Frontal cortex (tissue), 4 donors: ENCODE measurements at places on chromosomes 5 and 9. TPM values are rescaled to one million over a fixed set of nuclear protein-coding genes. Genes with fewer than 3 reads are reported as not detected.

GRCh38 chr5:35229076-35230037, 930 bp downstream of the PRLR start:
- DNase-seq = peak; percentile 16

The ANKRD34B gene
- 0.41 TPM for total RNA-seq

DNA sequence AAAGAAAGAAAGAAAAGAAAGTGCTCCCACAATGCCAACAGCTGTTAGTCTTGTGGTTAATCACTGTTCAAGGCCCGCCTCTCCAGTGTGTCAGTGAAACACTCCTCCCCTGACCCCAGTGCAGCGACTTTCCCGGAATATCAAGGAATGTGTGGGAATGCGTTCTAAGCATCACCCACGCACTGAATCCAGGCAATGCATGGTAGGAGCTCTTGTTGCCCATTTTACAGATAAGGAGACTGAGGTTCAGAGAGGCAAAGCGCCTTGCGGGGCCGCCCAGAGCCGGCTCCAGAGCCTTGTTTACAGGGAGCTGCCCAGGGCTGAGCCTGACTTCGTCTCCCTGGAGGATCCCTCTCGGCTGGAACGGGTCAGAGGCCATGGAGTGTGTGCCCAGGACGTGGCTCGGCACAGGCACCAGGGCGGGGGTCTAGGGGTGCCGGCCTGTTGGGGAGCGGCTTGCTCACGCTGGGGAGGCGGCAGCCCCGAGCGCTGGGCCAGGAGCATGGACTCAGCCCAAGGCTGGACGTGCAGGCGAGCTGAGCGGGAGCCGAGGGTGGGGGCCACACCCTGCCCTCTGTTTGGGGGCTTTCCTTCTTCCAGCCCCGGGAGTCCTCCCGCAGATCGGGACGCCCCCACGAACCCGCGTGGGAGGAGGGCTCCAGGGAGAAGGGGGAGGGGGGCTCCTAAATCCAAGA, 823 bp downstream of the ST6GALNAC6 start:
- peak; percentile 55 for DNase-seq

The ECSCR gene
- 4.9 TPM for total RNA-seq

- no peak for DNase-seq
These were observed 22.4 kb upstream of the NREP start for GRCh38 chr5:111779260-111779921.

The C1QTNF2 gene
- total RNA-seq = 2.0 TPM

- no peak for DNase-seq
These were observed 6.3 kb upstream of the SMU1 start for GRCh38 chr9:33082538-33083326.

DNA sequence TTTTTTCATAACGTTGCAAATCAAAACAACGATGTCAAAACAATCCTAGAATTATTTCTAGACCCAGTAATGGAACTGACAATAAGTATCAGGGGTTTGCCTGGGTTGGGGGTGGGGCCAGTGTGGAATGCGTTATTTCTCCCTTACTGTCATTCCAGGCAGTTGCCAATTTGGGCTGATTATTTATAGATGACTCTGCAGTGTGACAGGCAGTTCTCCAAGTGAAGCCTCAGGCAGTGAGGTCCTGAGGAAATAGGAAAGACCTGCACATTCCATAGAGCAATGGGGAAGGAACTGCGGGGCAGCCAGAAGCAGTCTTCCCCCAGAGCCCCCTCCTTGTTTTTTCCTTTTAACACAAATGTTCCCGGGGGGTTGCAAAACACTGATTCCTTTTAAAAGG, 179.0 kb downstream of the YTHDC2 start:
- no peak for DNase-seq

DNA sequence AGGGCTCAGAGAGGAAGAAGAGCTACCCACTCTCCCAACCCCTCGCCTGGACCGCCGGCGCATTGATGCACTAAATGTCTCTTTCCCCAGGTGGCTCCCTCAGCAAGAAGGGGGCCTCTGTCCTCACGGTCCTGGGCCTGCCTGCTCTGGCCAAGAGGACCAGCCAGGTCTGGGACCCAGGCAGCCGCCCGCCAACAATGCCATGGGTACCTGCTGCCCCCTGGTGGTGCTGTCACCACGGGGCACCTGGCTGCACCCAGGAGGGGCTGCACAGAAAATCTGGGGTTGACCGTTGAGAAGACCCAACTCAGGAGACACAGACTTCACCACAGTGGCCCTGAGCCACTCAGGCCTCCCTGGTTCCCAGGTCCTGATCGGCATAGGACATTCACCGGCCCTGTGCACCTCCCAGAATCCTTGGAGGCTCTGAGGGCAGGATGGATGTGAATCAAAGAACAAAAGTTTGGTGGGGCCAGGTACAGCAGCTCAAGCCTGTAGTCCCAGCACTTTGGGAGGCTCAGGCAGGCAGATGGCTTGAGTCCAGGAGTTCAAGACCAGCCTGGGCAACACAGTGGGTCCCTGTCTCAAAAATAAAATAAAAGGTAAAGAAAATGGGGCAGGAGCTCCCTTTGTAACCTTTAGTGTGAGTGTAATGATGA, 2.4 kb upstream of the VAV2 start:
- peak; percentile 83 for DNase-seq

- peak; percentile 27 for DNase-seq
These were observed 212.0 kb downstream of the ARHGAP26 start for GRCh38 chr5:142981886-142982820.

- DNase-seq = no peak
These were observed 60.6 kb upstream of the ADRA1B start for GRCh38 chr5:159855476-159856191.

The SEMA5A gene
- total RNA-seq = 9.0 TPM

- DNase-seq = no peak
These were observed 53.6 kb upstream of the IRX2 start for GRCh38 chr5:2805080-2805479.

DNA sequence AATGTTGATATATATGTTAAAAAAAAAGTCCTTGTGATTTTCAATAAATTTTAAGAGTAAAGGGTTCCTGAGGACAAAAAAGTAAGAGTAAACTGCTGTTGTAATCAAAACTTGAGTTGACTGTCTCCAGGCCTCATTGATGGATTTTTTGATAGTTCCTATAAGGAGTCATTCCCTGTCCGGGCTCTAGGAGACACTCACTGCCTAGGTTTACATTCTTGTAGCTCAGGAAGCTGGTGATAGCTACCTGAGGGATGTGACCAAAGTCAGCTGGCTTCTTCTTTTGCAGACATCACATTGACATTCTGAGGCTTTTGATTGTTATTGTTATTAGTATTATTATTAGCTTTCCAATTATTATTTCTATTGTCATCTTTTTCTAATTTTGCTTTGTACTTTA, 116.5 kb upstream of the FBXL7 start:
- no peak for DNase-seq

GRCh38 chr5:69502367-69502766, 9.8 kb downstream of the OCLN start:
- DNase-seq = no peak

DNA sequence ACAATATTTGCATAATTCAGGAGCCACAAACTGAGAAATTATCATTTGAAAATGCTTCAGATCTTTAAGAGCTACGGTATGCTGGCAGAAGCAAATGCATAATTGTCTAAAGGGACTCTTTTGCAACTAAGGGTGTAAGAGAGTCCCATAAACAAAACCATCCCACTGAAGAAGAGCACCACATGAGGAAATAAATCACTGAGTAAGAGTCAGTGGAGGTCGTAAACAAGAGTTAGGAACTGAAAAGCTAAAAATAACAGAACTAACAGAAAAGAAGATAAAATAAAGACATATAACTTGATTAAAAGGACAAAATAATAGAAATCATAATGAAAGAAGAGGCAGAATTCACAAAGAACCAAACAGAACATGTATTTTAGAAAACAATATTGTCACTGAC, 3.5 kb upstream of the SMC2 start:
- no peak for DNase-seq

The POLR3G gene
- total RNA-seq = 3.3 TPM

The PCDHGC5 gene
- total RNA-seq = 4.9 TPM

DNA sequence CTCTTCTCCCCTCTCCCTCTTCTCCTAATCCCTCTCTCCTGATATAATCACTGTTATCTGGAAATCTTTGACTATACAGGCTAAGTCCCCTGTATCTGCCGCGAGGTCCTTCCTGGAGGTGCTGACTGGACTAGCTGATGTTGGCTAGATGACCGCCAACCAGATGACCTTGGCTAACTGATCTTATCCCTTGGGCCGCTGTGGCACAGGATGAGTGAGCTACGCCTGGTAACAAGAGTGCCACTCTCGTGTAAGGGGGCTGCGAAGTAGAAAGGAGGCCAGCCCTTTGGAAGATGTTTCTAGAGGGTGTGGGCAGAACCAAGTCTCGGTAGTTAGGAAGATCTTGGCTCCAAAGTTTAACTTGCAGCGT, 345 bp upstream of the PRRC1 start:
- no peak for DNase-seq
